ENCODE measurements at places on chromosomes 5 and 9.

GRCh38 chr5:81288021-81288433, 13.4 kb upstream of the ZCCHC9 start:
- no peak for DNase-seq

DNA sequence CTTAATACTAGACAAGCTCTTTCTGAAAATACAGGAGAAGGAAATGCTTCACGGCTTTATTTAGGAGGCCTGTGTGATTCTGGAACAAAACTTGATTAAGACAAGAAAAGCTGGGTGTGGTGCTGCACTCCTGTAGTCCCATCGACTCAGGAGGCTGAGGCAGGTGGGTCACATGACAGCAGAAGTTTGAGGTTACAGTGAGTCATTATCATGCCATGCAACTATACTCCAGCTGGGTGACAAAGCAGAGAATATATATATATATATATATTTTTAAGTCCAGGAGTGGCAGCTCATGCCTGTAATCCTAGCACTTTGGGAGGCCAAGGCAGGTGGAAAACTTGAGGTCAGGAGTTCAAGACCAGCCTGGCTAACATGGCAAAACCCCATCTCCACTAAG, 33.1 kb upstream of the SPIN1 start:
- no peak for DNase-seq

DNA sequence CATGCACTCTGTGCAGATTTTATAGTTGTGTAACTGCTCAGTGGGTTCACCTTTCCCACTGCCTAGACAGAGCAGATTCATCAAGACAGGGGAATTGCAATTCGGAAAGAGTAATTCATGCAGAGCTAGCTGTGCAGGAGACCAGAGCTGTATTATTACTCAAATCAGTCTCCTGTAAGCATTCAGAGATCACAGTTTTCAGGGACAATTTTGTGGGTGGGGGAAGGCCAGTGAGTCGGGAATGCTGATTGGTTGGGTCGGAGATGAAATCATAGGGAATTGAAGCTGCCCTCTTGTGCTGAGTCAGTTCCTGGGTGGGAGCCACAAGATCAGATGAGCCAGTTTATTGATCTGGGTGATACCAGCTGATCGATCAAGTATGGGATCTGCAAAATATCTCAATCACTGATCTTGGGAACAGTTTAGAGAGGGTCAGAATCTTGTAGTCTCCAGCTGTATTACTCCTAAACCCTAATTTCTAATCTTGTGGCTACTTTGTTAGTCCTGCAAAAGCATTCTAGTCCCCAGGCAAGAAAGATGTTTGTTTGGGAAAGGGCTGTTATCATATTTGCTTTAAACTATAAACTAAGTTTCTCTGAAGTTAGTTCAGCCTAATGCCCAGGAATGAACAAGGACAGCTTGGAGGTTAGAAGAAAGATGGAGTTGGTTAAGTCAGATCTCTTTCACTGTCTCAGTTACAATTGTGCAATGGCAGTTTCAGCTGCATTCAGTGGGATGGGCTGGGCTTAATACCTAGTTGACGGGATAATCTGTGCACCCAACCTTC, 12.7 kb upstream of the SVEP1 start:
- no peak for DNase-seq

GRCh38 chr9:101468116-101468515, 32.5 kb upstream of the ALDOB start:
- DNase-seq, result no peak

DNA sequence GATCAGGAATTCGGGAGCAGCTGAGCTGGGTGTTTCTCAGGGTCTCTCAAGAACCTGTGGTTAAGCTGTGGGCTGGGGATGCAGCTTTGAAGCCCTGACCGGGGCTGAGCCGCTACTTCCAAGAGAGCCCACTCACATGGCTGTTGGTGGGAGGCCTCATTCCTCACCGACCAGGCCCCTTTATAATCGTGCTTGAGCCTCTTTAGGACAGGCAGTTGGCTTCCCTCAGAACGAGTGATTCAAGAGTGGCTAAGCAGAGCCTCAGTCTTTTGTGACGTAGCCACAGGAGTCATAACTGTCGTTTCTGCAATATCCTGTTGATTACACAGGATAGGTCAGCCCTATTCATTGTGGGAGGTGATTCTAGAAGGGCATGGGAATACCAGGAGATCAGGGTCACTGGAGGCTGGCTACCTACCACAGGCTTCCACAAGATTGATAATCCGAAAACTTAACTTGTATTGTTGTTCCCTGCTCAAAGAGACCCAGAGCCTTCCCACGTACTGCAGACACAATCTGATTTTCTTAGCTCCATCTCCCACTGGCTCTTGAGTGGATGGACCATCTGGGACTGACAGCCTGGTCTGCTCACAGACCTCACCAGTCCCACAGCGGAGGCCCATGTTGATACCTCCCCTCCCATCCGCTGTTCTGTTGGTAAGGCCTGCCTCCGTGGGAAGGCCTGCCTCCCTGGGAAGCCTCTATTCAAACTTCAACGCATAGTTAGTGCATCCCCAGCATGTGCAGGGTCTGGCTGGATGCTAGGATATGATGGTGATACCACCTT, 3.0 kb upstream of the ERGIC1 start:
- no peak for DNase-seq

- no peak for DNase-seq
Measured at GRCh38 chr5:89168766-89169165, 285.8 kb upstream of the MEF2C start.

GRCh38 chr5:126002222-126002897, 420.8 kb upstream of the GRAMD2B start:
- no peak for DNase-seq

DNA sequence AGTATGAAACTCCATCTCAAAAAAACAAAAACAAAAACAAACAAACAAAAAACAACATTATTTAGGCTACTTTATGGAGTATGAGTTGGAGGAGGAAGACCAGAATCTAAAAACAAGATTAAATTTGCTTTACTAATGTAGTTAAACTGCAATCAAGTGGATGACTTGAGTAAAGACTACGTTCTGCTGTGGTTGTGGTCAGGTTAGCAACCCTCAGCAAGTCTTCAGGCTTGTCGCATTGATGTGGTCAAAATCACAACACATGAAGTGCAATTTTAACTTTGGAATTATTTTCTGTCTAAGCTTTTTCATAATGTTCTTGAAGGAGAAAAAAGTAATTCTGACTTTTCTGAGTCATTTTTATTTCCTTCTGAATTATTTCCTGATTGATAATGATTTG, 43.1 kb downstream of the PDE6A start:
- DNase-seq, result no peak

GRCh38 chr5:178431063-178431781, 159.0 kb downstream of the COL23A1 start:
- DNase-seq, result no peak

DNA sequence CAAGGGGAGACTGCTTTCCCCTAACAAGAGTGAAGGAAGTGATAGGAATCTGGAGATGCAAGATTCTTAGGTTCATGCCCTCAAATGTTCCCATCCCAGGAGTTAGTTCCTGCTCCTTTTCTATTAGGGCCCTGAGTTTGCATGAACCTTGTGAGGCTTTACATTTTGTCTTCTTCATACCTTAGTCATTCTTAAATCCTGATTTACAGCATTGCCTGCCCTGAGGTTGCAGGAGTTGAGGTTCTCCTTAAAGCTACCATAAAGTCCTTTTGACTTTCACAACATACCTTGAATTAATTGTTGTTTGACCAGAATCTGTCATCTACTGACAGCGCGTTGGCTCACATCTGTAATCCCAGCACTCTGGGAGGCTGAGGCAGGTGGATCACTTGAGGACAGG, 151.5 kb upstream of the ABCA1 start:
- DNase-seq, result no peak

- DNase-seq, result no peak
Measured at GRCh38 chr5:179234563-179235135, 110.6 kb downstream of the ADAMTS2 start.

GRCh38 chr9:87748881-87749280, 23.0 kb downstream of the CTSL start:
- no peak for DNase-seq

DNA sequence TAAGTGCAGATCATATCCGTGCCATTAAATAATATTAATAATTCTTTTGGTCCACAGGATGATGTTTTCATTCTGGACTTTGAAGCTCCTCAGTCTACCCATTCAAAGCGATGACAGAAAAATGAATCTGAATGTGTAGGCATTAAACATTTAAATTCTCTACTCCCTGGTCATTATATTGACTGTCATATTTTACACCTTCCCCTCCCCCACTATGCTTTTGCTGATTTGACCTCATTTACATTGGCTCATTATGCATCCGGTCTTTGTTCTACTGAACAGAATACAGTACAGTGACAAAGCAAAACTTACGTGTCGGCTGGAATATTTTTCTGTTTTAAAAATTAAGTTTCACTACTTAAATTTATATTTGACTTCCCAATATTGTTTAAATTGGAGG, 289.7 kb upstream of the TMEM161B start:
- DNase-seq, result no peak

GRCh38 chr5:10662083-10662482, 98.2 kb downstream of the ANKRD33B start:
- DNase-seq, result no peak

DNA sequence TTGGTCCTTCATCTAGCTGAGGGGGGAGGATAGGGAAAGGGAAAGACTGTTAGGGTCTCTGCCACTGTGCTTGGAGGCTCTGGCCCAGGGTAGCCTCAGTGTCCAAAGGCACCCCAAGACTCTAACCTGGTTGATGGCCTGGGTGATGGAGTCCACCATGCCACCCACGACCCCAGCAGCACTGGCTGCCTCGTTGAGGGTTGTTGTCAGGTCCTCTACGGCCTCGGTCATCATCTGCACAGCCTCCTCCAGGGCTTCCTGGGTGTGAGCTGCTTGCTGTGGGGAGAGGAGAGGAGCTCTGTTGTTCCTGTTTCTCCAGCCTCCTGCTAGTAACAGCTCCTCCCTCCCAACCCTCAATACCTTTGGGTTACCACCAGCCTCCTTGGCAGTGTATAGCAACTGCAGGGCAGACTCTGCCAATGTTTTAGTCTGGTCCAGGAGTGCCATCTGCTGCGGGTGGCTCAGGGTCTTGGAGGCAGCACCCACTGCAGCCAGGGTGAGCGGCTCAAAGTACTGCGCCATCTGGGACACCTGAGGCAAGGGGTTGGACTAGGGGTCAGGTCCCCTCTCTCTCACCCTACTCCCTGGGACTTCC, 16.2 kb upstream of the TPM2 start:
- no peak for DNase-seq

GRCh38 chr9:124079176-124079925, 67.8 kb downstream of the LHX2 start:
- DNase-seq, result peak; percentile 92

GRCh38 chr5:31479706-31480105, 52.2 kb downstream of the DROSHA start:
- no peak for DNase-seq

DNA sequence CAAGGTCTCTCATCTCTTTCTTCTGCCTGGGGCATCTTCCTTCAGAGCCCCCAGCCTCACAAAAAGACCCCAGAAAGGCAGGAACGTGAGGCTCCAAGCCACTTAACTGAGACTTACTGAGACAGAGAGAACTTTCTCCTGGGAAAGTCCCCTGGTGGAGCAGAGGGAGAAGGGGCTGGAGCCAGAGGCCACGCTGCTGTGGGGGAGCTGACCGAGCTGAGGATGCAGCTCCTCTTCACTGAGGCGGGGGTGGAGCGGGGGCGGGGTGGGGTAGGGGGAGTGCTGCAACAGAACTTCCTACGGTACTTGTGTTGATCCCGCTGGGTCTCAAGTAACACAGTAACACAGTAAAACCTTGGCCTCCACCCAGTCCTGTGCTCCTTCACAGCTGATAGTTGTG, 204.0 kb downstream of the FSTL4 start:
- DNase-seq, result no peak

DNA sequence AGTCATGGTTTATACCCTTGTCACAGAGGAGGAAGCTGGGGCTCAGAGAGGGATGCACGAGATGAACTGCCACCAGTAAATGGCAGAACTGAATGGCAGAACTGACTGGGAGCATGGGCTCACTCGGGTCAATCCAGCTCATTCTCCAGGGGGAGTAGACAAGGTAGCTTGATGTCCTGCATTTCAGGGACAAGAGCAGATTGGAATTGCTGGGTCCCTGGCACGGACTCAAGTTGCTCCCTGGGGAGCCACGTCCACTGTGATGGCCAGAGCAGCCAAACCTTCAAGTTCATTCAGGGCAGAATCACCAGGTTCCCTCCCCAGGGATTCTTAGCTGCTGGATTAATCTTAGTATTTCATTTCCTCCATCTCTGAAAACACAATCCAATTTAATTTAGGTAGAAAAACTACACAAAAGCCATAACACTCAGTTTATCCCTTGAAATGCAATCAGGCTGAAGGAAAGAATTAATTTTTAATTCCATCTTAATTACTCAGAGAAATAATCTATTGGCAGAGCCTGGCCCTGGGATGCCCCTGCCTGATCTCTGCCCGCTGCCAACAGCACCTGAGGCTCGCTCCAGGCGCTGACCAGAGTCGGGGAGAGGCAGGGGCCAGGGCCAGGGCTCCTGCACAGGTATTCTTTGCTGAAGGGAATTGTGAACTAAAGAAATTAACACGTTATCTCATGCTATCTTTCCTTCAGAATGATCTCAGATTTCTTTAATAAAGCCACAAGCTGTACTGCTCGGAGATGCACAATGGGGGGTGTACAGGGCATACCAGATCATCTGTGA, 42.0 kb upstream of the UNC5A start:
- no peak for DNase-seq

- no peak for DNase-seq
Measured at GRCh38 chr9:37281541-37281940, 141.0 kb upstream of the GRHPR start.

- no peak for DNase-seq
Measured at GRCh38 chr5:116137544-116138378, 52.9 kb downstream of the COMMD10 start.

GRCh38 chr9:88326936-88327335, 61.3 kb upstream of the SPIN1 start:
- DNase-seq, result no peak

DNA sequence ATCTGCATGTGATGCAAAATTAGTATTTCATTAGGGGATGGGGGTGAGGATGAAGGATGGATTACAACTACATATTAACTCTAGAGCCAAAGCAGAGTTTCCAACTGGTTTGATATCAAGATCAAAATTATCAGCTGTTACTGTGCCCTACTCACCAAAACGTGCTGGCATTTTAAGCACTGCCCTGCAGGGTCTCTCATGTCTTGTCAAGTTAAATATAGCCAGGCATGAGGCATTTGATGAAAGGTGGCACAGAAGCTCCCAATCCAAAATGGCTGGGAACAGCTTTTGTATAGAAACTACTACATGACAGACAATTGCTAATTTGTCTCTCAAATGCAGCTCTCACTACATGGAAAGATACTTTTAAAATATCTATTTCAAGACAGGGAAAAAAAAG, 27.1 kb upstream of the CAAP1 start:
- DNase-seq, result no peak

GRCh38 chr9:112819635-112820496, 69.3 kb downstream of the SNX30 start:
- no peak for DNase-seq

GRCh38 chr9:88697764-88698432, 162.9 kb downstream of the NXNL2 start:
- no peak for DNase-seq

- no peak for DNase-seq
Measured at GRCh38 chr9:120985819-120986222, 59.2 kb upstream of the TRAF1 start.
